T-cell (primary cell): ENCODE measurements at places on chromosomes 7 and 10.

- no peak for DNase-seq
Observed at GRCh38 chr7:11217848-11218565, 244.3 kb downstream of the PHF14 start.

DNA sequence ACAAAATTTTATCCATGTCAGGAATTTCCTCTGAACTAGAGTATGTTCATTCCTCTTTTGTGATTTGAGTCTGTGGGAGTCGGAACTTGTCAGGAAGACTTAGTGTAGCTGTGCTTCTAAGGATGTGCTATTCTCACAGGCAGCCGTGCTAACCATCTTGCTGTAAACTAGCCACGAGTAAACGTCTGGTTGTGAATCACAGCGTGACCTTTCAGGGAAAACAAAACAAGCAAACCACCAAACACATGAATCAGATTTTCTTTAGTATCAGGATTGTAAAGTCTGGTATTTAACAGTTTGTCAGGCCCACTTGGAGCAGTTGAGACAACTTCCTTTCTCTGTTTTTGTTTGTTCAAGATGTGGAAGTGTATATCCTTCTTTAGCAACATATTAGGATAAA, 32.0 kb downstream of the AUTS2 start:
- no peak for DNase-seq

- DNase-seq: no peak
Observed at GRCh38 chr10:25083546-25084111, 67.2 kb downstream of the THNSL1 start.

DNA sequence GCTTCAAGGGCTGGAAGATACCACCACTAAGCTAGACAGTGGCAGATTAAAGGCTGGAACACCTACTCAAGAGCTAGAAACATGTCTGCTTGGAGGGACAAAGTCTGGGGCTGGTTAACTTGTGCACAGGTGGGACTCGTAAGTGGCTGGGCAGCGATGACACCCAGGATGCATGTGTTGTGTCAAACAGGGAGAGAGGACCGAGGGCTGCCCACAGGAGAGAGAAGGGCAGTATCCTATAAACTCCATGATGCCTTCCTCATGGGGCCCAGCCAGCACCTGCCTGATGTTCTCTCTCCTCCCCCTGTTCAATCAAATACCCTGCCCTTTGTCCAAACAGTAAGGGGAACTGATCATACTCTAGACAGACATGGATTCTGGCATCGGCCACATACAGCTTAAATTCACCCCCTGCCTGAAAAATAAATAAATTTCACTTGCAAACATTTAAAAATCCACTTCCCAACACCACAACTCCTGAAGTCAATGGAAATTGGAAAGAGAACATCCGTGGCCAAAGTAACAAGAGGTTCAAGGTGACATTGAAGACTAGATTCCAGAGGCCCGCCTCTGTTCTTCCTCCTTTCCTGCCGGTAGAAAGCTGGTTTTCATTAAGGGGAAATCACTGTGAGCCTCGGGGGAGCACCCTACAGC, 50.6 kb downstream of the CHST15 start:
- no peak for DNase-seq

DNA sequence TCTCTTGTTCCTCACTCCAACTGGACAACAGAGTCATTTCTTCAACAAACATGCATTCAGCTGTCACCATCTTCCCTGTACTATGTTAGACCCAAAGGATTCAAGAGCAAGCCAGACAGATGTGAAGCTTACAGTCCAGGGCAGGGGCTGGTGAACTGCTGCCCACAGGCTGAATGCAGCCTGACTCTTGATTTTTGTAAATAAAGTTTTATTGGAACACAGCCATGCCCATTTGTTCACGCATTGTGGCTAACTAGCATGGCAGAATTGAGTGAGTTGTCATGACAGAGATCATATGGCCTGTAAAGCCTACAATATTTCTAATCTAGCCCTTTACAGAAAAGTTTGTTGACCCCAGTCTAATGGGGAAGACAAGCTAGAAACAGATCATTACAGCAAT, 208.7 kb downstream of the EMX2 start:
- no peak for DNase-seq

- DNase-seq: no peak
Observed at GRCh38 chr7:73774923-73775322, 4.9 kb upstream of the CLDN3 start.

DNA sequence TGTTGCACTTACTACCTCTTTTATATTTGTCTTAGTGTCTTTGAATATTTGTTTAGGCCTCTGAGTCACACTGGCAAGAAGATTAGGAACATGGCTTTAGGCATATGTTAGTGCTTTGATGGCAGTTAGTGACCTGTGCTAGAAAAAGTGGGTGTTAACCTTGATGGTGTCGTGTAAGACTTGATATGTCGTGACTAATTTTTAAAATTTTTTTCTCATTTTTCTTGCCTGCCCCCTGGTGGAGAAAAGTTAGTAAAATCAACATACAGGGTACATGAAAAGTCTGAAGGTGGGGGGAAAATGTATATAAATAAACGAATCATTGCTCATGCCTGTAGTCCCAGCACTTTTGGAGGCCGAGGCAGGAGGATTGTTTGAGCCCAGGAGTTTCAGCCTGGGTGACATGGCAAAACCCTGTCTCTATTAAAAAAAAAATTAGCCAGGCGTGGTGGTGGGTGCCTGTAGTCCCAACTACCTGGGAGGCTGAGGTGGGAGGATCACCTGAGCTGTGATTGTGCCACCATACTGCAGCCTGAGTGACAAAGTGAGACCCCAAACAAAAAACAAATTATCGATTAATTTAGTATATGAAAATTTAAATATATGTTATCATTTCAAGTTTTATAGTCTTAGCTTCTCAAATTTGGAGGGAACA, 44.6 kb downstream of the TAX1BP1 start:
- no peak for DNase-seq

GRCh38 chr7:1698951-1699350, 28.9 kb downstream of the ELFN1 start:
- no peak for DNase-seq

- DNase-seq: no peak
Observed at GRCh38 chr10:34046506-34047034, 712.1 kb upstream of the NRP1 start.

DNA sequence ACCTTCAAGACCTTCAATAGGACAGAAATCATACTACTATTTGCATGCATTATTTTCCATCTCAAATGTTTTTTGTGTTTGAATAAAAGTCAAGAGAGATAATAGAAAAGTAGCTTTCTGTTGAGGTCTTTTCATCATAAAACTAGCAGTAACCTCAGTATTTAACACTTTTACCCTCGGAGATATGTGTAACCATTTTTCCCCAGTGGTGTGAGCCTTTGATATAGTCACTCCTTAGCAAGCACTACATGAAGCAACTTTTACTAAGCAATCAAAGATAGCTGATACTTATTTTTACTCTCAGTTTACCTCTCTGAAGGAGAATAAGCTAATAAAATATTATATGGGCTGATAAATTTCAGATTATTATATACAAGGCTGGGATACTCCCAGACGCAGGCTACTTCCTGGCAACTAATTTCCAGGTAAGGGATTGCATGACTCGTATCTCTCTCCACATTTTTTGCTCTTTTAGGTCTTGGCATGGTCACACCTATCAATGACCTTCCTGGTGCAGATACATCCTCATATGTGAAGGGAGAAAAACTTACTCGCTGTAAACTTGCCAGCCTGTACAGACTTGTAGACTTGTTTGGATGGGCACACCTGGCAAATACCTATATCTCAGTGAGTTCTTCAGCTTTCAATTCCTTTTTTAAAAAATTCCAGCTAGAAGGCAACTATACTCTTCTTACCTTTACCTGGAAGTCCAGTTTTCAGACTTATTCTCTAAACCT, 91.5 kb upstream of the MXI1 start:
- no peak for DNase-seq

- no peak for DNase-seq
Observed at GRCh38 chr7:16660702-16661464, 14.9 kb downstream of the BZW2 start.

DNA sequence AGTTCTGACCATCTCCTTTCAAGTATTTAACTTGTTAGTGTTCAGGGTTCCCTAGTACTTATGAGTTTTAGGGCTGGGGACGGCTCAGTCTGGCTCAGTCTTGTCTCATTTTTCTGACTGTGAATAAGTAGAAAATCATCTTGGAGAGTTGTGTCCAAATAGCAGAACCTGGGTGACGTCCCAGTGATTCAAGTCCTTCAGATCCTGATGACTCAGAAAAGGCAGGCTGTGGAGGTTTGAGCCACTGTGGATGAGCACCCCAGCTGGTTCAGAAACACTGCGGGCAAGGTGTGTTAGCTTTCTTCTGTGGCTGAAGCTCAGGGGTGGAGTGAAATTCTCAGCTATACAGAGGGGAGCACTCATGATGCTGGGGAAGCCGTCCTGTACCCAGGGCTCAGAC, 154.4 kb upstream of the NPY start:
- no peak for DNase-seq

DNA sequence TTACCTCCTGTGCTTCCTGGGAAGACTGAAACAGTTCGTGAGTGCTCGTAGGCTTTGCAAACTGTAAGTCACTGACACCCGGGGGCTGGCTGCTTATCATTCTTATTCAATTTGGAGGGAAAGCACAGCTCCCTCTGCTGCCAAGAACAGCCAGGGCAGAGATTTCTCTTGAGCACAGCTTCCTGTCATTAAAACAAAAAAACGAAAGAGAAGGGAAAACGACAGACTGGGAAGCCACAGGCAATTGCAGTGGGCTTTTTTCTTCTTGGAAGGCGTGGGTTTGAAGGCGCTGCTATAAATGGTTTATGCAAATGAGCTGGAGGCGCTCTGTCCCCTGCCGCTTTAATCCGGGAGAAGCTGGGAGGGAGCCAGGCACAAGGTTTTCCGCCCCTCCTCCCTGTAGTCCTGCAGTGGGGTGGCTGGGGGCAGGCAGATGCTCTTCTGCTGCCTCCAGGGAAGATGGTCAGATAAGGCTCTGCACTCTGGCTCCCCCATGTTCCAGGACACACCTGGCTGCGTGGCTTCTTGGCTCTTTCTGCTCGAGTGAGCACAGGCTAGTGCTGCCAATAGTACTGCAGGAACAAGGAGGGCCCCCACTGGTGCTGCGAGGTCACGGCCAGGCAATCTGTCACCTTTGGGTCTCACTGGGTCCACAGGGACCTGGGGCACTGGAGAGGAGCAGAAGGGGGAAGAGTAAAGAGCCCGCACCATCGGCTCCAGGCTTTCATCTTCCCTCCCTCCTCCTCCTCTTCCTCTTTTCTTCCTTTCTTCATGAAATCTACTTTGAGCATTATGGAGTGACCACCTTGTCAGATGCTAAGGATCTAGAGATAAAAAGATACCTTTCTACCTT, 49.5 kb downstream of the NEURL1 start:
- no peak for DNase-seq

DNA sequence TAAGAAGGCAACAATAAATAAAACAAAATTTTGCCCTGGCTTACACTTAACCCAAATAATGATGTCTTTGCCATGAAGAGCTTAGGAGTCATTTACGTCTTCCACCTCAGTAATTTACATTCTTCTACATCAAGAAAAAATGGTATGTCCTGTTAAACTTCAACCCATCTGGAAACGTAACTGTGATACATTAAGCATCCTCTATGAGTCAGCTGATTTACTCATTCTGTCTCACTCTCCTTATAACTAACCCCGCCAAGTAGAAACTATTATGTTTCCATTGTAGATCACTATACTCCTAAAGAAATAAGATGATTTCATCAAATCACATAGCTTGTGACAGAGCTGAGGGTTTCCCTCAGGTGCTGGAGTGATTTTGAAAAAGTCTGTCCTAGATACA, 330.7 kb downstream of the CDC14C start:
- no peak for DNase-seq

- no peak for DNase-seq
Observed at GRCh38 chr10:73917566-73918305, 6.8 kb downstream of the PLAU start.

GRCh38 chr10:121080281-121080891, 229.2 kb downstream of the WDR11 start:
- DNase-seq: no peak

DNA sequence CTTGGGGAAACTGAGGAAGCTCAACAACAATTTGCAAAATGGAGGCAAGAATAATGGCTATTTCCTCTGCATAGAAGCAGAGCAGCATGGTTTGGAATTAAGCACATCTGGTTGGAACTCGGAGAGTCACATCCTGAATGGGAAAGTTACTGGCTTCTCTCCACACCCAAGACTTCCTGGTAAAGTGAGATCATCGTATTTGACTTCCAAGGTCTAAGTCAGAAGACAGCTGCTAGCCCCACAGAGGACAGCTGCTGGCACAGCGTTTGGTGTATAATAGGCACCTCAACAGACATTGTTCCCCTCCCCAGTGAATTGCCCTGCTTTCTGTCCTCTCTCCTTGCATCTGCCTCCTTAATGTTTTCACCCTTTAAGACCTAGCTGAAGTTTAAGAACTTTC, 37.0 kb upstream of the NRF1 start:
- DNase-seq: no peak

- DNase-seq: no peak
Observed at GRCh38 chr10:103708627-103709288, 146.6 kb downstream of the SH3PXD2A start.

- DNase-seq: no peak
Observed at GRCh38 chr10:129725890-129726631, 238.0 kb downstream of the EBF3 start.
